NCI-H526 (cell line): ENCODE measurements at places on chromosomes 1 and 21.

DNA sequence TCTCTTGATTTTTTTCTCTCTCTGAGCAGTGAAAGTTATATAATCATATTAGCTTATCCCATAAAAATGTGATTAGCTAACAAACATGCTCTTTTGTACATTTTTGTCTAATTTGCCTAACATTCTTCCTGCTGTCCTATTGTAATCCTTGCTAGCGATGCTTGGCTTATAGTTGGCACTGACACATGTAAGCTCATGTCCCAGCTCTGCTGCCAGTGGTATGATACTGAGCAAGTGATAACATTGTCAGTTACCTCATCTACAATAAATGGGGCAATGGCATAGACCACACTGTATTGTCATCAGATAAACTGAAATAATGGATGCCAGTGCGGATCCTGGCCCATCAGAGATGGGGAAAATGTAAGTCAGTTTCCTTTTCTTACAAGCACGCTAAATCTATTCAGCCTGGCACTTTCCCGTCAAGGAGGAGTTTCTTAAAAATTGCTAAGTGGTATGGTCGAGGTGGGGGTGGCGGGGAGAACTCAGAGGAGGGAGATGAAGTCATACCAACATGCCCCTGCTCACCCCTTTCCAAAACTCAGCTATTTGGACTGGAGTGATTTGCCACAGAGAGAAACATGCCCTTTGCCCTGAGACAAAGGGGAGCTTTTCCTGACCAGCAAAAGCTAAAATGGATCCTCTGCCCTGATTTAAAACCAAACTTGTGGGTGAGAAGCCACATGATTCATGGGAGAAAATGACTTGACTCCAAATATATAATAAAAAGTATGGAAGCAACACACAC is 1.3 kb downstream of the FYB2 start:
- no peak for DNase-seq

DNA sequence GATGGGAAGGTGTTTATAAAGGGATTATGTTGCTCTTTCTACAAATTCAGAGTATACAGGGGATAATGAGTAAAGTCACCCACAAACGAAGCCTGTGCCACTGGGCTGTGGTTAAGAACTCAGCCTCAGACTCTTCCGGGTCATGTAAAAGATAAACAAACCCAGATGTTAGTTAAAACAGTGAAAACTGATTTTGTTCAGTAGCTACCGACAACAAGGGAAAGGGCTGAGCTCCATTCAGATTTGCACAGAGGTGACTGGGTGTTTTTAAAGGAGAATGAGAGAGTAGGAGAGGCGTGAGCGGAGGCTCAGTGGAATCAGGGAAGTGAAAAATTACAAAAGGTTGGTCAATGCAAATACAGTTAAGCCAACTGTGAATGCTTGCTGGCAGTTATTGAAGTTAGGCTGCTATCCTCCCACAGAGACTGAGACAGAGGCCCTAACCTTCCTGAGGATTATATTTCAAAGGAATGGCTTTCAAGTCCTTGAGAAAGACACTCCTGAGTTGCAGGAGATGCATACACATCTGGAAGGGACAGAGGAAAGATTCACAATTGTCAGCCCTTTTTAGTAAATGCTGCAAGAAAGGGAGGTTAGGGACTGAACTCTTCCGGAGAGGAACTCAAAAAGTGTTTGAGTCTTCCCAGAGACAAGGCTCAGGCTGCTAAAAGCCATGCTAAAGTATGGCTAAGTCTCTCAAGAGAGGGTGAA is 29.9 kb upstream of the SAMD13 start:
- DNase-seq, result peak; percentile 87

DNA sequence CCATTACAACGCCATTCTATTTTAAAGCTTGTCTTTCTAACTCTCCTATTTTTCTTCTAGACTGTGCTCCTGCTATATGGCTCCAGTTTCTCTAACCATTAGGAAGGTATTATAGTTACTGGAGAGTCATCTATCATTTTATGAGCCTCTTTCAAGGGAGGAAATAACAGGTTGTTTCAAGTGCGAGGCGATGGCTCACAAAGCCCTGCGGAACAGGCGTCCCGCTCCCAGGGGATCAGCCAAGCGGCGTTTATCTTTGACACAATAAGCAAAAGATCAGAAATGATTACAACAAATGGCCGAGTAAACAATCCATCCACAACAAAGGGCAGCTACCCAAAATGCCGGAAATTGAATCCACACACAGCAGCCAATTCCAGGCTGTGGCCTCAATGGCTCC is 249.5 kb upstream of the POU3F1 start:
- DNase-seq, result no peak

- no peak for DNase-seq
These were observed 3.4 kb downstream of the EGLN1 start for GRCh38 chr1:231418741-231419107.

- no peak for DNase-seq
These were observed 16.4 kb downstream of the CNIH4 start for GRCh38 chr1:224373008-224373590.

DNA sequence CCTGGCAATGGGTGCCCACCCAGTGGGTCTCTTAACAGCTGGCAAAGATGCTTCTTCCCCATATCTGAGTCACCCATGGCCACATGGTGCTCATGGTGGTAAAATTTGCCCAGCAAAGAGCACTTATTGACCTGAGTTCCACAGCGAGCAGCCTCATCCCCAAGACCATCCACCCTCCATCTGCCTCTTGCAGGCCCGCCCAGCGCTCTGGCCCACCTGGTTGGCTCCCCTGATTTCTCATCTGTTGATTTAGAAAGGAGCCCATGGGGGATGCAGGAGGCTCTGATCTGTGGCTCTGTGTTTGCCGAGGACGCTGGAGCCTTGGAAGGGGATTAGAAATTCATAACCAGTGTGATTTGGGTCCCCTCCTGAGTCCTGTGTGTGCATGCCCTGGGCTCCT is 657.5 kb downstream of the PTPRU start:
- no peak for DNase-seq

DNA sequence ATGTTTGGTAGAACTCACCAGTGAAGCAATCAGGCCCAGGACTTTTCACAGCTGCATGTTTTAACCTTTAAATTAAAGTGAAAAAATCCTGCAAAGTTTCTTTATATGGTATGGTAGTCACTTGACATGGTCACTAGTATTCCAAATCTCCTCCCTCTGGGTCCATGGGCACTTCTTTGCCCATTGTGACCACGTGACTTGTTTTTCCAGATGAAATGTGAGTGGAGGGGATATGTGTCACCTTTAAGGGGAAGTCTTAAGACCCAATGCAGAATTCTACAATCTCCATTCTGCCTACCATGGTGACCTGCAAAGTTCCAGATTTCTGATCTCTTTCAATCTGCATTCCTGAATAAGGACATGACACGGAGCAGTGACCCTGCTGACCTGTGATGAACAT is 152.8 kb downstream of the C1orf21 start:
- DNase-seq, result no peak

- DNase-seq, result no peak
These were observed 102.4 kb downstream of the TGFBR3 start for GRCh38 chr1:91783423-91784170.

GRCh38 chr1:86468501-86468977 is at the start of gene CLCA1:
Gene CLCA1 (plus strand): TSS chr1:86468927. CDS start chr1:86468972, 45 bp downstream.
- DNase-seq, result no peak

GRCh38 chr1:212621949-212622305 is 13.4 kb downstream of the ATF3 start:
- no peak for DNase-seq

DNA sequence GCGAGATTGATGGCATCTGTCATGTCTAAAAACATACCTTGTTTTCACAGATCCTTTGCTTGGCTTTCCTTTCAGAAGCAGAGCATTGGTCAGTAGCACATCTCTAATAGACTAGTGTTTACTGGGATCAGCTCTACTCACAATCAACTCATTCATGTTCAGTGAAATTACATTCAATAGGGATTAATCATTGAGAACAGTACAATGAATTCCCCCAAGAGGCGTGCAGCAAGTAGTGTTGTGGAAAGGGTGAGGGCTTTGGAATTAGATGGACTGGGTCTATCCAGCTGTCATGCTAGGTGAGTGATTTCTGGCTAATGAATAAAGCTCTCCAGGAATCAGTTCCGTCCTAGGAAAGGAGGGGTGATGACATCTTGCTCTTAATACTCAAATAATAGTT is 155.2 kb upstream of the COA6 start:
- no peak for DNase-seq

- no peak for DNase-seq
These were observed 11.7 kb upstream of the IFNLR1 start for GRCh38 chr1:24198766-24199165.

GRCh38 chr1:17682400-17682799 is 72.7 kb upstream of the ACTL8 start:
- DNase-seq, result peak; percentile 29

- no peak for DNase-seq
These were observed 55.8 kb downstream of the HUNK start for GRCh38 chr21:31928656-31929055.

GRCh38 chr1:111563619-111564018 is 56.0 kb upstream of the RAP1A start:
- no peak for DNase-seq

- DNase-seq, result no peak
These were observed 49.8 kb downstream of the SKI start for GRCh38 chr1:2277741-2278488.

DNA sequence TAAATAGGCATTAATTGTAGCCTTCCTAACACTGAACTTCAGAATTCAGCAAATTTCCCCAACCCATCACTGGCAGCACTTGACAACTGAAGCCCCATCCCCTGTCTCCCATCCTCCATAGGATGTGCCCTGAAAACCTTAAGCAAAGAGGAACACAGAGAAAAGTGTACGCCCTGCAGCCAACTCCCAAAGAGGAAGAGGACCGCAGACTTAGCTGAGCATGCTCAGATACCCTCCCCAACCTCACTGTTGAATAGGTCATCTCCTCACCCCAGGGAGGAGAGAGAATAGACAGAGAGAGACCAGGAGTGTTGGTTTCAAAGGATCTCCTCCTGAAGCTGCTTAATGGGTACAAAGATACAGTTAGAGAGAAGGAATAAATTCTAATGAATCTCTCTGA is 50.5 kb downstream of the CD2 start:
- DNase-seq, result no peak

GRCh38 chr1:109250454-109251276 is 1.3 kb downstream of the CELSR2 start:
- DNase-seq, result no peak

DNA sequence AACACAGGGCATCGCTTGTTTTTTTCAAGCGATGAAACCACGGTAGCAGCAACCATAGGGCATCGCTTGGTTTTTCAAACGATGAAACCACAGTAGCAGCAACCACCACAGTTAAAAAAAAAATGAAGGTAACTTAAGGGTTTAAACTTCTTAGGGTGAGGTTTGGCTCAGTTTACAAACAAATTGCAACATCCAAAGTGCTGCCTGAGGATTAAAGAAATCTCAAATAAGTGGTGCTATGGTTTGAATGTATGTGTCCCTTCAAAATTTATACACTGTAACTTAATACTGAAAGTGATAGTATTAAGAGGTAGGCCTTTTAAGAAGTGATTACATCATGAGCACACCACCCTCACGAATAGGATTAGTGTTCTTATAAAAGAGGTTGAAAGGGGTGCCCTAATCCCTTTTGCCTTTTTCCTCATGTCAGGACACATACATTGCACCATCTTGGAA is 6.4 kb upstream of the GBP5 start:
- no peak for DNase-seq

- DNase-seq, result peak; percentile 64
These were observed 844 bp downstream of the NIBAN1 start for GRCh38 chr1:184973272-184974055.

GRCh38 chr1:56911098-56911938 is 54.5 kb downstream of the C8B start:
- no peak for DNase-seq

GRCh38 chr1:107692580-107693345 is 272.2 kb downstream of the VAV3 start:
- DNase-seq, result peak; percentile 22

- DNase-seq, result no peak
These were observed 575 bp downstream of the TRIM67 start for GRCh38 chr1:231162297-231162969.

DNA sequence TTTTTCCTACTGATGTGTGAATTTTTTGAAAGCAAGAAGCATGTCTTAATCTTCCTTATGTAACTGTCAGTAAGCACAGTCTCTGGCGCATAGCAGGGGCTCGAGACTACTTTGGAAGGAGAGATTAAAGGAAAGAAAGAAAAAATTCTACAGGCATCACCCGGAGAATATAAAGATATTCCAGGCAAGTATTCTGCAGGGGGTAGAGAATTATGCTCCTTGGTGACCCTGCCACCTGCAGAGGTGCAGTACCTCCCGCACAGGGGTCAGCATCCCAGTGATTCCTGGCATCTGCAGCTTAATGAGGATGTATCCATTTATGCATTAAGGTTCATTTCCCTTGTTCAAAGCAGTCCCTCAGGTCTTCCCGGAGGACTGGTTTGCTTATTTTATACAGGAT is 87.6 kb upstream of the WLS start:
- DNase-seq, result no peak

- DNase-seq, result no peak
These were observed 133.2 kb upstream of the CACNA1E start for GRCh38 chr1:181350131-181350530.

DNA sequence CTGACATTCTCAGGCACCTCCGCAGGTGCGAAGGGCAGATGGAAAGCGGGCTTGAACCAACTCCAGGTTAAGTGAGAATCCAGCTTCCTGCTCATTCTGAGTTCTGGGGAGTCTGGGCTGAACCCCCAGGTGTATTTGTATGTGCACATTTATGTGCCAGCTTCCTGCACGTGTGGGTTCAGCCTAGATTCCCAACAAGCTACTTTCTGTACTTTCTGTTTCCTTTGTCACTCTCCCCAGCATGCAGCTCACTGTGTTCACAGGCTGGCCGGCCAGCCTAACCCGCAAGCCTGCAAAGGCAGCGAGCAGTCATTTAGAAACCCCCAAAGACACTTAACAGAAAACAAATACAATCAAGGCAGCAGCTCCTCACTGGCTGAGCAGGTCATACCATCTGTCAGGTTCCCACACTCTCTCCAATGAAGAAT is 1.3 kb upstream of the IL19 start:
- DNase-seq, result no peak

DNA sequence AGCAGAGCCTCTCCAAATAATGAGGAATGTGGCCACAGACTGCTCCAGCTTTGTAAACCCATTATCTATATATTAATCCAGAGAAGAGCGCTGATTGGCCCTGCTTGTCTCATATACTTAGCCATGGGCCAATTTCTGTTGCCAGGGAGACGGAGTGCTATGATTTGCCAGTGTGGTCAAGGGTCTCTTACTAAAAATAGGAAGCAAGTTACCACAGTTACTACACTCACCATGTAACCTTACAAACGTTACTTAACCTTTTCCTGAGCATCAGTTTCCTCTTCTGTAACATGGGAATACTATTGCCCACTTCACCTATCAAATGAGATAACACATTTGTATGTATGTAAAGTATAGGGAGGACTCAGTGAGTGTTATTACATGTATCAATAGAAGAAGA is 7.7 kb upstream of the S100A2 start:
- DNase-seq, result no peak

DNA sequence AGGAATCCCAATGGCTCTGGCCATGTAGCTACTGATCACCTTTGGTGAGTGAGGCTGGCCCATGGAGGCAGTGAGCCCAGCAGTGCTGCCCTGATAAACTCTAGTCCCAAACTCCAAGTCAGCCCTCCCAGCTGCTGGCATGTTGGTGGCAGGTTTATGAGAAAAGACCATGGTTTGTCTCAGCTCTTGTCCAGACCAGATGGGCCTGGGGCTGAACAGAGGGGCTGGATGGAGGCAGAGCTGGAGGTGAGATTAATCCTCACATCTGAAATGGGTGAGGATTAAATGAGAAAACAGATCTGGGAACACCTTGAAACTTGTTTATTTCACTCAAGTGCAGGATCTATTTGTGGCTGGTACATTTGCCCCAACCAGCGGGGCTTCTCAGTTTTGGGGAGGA is 3.2 kb downstream of the TMEM269 start:
- DNase-seq, result no peak

GRCh38 chr1:240693036-240693435 is 81.1 kb upstream of the GREM2 start:
- DNase-seq, result no peak
